ENCODE measurements at places on chromosomes 16 and 17.
A peak's percentile ranks its signal among the peaks of the same experiment; 100 is the strongest.

GRCh38 chr17:18124345-18125126, 16.0 kb downstream of the MYO15A start:
- DNase-seq: no peak

- no peak for DNase-seq
These were observed 7.6 kb downstream of the IFT20 start for GRCh38 chr17:28327709-28328108.

- no peak for DNase-seq
These were observed 123.8 kb downstream of the SMG6 start for GRCh38 chr17:2179615-2180295.

DNA sequence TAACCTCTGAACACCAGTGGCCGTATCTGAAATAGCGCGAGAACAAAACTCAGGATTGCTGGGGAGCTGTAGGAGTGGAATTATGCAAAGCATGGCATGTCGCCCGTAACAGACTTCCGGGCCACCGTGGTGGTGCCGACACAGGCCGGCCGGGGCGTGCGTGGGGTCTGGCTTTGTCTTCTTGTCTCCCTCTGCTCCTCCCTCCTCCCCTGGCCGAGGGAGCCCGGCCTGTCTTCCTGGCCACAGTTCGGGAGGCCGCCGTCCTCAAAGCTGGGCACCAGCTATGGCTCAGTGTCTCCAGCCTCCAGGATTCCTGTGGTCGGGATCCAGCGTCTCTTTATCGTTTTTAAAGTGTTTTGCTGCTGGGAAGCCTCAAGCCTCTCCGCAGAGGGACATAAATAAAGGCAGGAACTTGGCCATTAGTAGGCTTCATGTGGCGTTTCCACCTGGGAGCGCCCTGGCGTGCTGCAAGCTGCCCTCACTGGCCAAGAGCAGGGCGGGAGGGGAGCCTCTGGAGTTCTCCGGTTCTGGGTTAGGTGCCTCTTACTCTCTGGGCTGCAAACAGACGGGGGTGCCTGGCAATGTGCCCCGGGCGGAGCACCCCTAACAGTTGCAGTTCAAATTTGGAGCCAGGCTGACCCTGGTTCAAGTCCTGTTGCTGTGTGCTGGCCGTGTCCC, 22.0 kb upstream of the NPTX1 start:
- no peak for DNase-seq

DNA sequence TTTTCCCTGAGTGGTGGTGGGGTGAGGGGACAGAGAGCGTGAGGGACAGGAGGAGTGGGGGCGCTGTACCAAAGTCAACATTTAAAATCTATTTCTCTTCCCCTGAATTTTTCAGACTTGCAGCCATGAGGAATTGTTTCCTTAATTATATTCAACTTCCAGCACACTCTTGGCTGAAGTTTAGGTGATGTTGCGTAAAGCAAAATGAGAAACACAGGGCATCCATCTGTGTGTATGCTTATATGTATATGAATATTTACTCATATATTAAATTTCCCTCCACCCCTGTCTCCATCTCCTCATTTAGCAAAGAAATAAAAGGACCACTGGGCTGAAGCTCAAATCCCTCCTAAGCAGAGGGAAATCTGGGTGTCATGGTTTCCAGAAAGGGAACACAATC, 218.1 kb downstream of the XYLT1 start:
- DNase-seq: no peak

DNA sequence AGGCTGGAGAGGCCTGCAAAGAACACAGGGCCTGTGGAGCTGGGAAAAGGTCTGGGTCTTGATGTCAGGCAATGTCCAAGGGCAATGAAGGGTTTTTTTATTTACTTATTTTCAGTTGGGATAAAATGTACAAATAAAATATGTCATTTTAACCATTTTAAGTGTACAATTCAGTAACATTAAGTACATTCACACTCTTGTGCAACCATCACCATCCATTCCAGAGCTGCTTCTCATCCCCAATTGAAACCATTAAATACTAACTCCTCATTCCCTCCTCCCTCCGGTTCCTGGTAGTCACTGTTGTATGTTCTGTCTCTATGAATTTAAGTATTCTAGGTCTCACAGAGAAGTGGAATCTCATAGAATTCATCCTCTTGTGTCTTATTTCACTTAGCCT, 444.7 kb downstream of the HS3ST3B1 start:
- DNase-seq: no peak

DNA sequence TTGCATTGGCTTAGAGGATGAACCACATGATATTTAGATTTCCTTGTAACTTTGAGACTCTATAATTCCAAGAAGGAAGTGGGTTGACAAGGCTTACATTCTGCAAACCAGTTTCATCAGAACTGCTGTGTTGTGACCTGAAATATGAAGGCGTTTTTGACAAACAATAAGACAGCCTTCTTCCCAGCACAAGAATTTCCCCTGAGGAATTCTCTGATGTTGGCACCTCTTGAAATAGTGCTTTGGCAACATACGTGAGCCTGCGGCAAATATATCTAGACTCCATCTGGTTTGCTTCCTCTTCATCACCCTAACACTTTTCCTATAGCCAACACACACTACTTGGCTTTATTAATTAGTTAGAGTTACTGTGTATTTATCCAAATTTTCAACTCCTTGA, 585.5 kb upstream of the SOX9 start:
- DNase-seq: no peak

DNA sequence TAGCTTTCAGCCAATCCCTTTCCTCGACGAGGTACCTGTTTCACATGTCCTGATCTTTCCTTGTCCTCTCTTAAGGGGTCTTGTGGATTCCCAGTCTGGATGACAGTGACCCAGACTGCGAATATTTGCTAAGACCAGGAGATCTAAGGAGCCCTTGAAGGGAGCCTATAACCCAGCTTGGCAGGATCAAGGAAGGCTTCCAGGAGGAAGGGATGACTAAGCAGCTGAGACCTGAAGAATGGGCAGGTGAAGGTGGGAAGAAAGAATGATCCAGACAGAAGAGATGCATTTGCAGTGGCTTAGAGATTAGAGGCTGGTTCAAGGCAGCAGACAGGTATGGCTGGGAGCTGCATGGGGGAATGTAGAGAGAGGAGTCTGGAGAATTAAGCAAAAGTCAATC, 1.9 kb upstream of the PDK2 start:
- DNase-seq: no peak

DNA sequence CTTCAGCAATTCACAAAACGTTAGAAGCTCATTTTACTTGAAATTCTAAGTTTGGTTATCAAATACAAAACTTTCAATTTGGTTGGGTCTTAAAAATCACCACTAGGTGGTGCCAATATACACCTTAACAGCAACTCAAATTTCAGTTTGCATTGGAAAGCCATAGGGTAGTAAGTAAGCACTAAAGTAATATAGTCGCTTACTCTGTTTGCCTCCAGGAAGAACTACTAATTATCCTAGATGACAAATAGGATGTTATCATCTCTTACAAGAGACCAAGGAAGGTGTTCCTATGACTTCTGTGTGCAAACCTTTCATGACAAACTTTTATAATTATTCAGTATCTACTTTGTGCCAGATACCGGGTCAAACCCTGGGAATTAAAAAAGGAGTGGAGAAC, 93.3 kb downstream of the MYO1D start:
- peak; percentile 12 for DNase-seq

- DNase-seq: no peak
These were observed 32.5 kb downstream of the AKAP10 start for GRCh38 chr17:19945009-19945626.

DNA sequence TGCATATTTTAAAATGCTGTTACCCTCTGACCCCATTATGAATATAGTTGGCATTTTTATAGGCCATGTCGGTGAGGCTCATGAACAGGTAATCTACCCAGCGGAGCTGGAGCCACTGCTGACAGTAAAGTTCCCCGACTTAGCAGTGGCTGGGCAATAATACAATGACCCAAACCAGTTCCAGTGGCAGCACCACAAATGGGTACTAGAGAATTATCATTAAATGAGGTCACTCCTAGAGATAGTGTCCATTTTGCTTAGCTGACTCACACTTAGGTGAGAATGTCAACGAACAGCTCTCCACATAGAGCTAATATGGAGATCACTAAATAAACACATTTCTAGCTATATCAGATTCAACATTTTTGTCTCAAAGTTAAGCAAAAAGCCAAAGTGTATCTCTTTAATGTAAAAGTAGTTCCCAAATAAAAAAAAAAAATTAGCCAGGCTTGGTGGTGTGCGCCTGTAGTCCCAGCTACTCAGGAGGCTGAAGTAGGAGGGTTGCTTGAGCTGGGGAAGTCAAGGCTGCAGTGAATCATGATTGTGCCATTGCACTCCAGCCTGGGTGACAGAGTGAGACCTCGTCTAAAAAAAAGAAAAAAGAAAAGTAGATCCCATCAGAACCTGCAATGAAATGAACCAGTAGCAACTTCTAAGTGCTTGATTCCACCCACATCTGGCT, 7.4 kb downstream of the MYO1D start:
- no peak for DNase-seq

GRCh38 chr17:8598913-8599312, 31.6 kb downstream of the MYH10 start:
- no peak for DNase-seq

DNA sequence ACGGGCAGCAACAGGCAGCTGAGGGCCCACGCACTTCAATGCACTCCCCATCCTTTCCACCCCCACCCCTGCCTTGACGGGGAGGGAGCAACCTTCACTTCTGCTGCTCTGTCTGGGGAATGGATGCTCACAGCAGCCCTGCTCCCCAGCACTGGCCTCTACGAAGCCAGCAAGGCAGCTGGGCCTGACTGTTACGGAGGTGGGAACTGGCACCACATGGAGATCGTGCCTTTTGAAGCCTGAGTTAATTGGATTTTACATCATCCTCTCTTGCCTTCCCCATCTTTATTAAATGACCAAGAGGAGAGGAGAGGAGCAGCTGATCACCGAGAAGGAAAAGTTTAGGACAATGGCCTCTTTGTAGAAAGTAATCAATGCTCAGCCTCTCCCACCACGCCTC, 187.0 kb upstream of the RPL38 start:
- DNase-seq: no peak

DNA sequence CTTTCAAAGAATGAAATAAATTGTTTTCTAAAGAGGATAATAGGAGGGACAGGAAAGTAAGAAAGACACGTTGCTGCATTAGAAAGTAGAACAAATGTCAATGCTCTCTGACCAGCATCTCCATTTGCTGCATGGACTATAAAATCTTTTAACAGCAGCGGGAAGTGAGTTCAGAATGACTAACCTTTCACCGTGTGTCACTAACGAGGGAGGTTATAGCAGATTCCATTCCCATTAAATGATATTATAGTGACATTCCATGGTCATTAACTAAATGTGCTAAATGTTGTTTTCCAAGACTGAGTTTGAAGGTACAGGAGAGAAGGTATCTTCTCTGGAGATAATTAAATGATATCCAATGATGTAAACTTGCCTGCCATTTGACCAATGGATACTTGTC, 127.1 kb upstream of the HS3ST3A1 start:
- no peak for DNase-seq

DNA sequence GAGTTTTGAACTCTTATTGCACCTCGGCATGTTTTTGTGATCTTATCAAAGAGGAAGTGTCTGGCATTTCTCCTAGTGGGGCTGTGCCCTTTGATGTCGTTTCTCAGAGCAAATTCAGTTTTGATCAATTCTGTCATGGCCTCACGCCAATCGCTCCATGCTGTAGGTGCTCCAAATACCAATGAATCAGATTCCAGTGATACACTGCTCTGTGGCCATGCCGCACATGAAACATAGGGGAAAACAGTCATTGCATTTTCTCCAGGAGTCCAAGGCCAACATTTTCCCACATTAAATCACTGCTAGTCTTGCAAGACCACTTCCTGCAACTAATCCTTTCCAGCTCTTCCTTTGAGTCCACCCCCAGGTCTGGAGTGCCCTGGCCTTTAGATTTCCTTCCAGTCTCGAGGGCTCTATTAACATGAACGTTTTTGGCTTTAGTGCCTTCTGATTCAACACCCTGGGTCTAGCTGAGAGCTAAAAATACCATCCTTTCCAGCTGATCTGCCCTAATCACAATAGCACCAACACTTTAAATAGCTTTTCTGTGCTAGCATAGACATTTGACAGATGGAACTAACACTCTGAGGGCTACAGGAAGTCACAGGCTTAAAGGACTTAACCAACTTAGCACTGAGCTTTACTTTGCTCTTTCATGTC, 18.2 kb upstream of the RASL10B start:
- no peak for DNase-seq

DNA sequence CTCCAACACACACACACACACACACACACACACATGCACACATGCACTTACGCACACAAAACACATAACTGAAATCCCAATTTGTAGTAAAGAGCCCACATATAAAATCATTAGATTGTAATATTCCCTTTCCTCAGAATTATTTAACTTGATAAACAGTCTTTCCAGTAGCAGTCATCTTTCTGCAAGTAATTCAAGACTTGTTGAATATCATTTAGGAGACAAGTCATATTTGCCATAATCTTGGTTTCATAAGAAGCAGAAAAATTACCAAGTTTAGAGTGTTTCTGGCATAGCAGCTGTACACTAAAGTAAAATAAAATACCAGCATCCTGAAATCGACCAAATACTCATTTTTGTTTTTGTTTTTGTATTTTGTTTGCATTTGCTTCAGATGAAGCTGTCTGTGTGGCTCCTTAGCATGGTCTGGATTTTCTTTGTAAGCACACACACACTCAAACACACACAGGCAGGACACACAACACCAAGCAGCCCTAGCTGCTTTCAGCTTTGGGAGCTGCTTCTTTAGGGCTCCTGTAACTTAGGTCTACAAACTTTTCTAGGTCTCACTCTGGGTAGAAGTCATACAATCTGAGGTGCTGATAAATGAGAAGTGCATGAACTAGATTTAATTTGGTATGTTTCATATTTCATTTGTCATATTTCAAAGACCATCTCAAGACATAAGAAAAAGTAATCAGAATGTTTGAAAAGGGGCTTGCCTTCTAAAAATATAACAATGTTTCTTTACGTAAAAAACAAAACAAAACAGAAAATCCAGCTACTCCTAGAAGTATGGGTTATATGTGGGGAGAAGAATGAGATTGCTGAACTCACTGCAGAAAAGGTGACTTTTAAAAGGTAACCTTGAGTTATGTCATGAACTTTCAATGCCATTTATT, 3.0 kb downstream of the SALL1 start:
- no peak for DNase-seq

- peak; percentile 69 for DNase-seq
These were observed 43.2 kb downstream of the TSC2 start for GRCh38 chr16:2090777-2091546.

- DNase-seq: no peak
These were observed 62.4 kb downstream of the NT5M start for GRCh38 chr17:17365476-17366110.

- no peak for DNase-seq
These were observed 862 bp downstream of the ACSM1 start for GRCh38 chr16:20696618-20697017.

- DNase-seq: no peak
These were observed 43.5 kb upstream of the MNT start for GRCh38 chr17:2444382-2444781.

DNA sequence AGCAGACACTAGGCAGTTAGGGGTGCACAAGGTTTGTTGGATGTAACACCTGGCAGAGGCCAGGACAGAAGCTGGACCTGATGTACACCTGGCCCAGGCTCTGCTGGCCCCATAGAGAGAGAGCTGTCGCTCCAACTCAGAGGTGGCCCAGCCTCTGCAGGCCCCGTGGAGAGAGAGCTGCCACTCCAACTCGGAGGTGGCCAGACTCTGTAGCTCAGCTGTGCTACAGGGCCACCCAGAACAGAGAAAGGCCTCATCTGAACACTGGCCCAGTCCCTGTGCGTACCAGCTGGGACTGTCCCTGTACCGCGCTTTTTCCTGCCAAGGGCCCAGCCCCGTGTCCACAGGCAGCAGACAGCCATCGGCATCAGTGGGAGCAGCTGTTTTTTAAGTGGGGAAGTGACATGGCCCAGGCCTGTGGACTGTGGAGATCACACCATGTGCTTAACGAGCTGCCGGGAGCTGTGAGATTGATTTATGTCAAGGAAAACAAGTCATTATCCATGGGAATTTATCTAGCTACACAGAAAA, 176.4 kb upstream of the CHMP6 start:
- no peak for DNase-seq

All from effector memory CD8-positive, alpha-beta T cell (primary cell).